ENCODE measurements at places on chromosomes 5 and 9.
A peak's percentile ranks its signal among the peaks of the same experiment; 100 is the strongest.

DNA sequence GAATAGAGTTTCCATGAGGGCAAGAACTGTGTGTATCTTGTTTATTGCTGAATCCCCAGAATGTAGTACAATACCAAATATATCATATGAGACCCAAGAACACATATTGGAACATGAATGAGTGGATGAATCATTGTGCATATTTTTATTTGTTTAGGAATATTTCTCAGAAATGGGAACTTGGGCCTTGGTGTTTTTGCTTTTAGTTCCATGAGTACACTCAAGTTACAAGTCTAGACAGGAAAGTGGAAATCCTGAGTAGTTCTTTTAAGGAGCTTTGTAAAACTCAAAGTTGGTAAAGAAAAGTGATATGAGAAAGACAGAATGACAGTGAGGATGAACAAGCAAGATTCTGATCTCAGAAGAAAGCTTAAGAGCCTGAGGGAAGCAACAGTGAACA lies 647.0 kb downstream of the EFNA5 start:
- DNase-seq = no peak

DNA sequence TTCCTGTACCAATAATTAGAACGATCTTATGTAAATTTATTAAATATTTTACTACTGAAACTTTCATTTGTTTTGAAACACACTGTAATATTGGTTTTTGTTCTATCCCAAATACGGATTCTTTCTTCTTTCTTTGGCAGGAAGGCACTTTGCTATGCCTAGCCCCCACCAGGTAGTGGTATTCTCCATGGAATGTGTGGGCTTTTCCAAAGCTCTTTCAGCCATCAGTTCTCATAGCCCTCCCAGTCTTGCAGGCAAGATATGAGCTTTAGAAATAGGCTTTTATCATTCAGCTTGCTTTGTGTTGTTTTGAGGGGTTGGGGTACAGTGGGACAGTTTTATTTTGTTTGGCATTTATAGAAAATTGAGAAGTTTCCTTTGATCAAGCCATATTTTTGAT lies 107.5 kb downstream of the DMXL1 start:
- DNase-seq = no peak

DNA sequence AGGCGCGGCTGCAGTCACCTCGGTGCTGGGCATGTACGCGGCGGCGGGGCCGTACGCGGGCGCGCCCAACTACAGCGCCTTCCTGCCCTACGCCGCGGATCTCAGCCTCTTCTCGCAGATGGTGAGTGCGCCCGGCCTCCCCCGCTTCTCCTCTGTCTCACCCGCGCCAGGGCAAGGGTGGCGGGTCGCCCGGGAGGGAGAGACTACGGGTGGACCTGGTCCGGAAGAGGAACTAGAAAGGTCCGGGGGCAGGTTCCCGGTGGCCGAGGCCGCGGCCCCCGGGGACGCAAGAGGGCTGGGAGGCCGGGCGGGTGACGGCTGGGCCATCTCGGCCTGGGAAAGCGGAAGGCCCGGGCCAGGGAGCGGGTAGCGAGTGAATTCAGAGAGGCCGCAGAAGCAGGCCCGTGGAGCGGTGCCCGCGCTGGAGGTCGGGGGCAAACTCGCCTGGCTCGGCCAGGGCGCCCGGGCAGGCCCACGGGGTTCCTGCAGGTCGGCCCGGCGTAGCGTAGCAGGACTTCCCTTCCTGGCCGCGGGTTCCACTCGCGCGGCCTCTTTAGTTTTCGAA lies 711 bp downstream of the IRX1 start:
- DNase-seq = no peak

- DNase-seq = no peak
Measured at GRCh38 chr5:17910318-17910717, 276.1 kb downstream of the TAF11L14 start.

DNA sequence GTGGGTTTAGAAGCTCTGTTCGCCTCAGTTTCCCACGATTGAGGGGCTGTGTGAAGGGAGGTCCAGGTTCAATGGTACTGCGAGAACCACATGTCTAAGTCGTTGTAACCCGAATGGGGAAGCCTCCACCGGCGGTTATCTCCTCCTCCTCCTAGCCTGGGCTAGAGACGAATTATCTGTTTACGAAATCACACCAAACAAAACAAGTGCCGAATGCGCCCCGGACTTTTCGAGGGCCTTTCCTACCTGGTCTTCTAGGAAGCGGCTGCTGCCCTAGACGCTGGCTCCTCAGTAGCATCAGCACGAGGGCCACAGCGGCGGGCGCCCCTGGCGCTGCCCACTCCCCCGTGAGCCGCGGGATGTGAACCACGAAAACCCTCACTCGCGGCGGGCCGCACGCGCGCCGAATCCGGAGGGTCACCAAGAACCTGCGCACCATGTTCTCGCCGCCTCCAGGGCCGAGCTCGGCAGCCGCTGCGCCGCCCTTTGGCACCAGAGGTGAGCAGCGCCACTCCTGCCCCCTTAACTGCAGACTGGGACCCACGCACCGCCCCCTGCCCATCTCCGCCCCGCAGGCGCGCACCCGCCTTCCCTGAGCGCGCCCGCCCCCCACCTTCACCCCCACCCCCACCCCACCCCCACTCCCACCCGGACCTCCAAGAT lies at the start of gene CDKN2A:
Gene CDKN2A, minus strand, starts transcription at position 500 of the 663 bp plus-strand sequence.
- peak; percentile 31 for DNase-seq

- DNase-seq = no peak
Measured at GRCh38 chr9:131747352-131747751, 7.5 kb upstream of the RAPGEF1 start.

DNA sequence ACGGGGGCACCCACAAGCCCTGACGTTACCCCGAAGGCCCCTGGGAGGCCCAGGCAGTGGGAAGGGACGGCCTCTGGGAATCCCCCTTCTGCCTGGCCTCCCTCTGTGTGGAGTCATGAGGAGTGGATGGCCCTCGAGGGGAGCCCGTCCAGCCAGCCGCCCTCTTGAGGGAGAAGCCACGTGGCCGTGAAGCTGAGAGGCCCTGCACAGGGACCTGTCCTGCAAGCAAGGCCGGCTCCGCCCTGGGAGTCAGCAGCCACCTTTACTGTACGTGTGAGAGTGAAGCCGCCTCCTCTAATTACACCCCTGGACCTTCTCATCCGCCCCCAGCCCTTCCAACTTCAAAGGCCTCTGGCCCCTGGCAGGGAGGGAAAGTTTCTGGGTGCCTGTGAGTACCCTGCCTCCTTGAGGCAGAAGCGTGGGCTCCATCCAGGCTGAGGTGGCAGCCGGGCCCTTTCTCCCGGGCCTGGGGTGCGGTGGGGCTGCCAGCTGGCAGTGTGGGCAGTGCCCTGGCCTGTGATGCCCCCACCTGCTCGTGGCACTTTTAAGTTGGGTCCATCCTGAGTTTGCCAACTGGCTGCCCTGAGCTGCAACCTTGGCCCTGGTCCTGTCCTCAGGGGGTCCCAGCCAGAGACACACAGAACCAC lies 55.9 kb upstream of the EGFL7 start:
- no peak for DNase-seq

GRCh38 chr9:13113751-13114150 lies 165.7 kb downstream of the MPDZ start:
- no peak for DNase-seq

DNA sequence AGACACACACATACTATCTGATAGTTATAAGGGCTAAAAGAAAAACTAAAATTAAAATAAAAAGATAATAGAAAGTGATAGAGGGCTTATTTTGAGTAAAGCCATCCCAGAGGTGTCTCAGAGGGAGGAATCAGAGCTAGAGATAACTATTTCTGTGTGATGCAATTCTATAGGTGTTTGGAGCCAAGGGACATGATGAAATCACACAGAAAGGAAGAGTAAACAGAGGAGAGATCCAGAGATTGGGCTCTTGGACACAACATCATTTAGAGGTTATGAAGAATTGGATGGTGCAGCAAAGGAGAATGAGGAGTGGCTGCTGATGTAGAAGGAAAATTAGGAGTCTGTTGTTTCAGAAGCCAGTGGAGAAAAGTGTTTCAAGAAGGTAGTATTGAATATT lies 393.5 kb downstream of the DIRAS2 start:
- DNase-seq = no peak
